Gastroesophageal sphincter (tissue), 4 donors: ENCODE measurements at places on chromosomes 5 and 9. TPM values are rescaled to one million over a fixed set of nuclear protein-coding genes. Genes with fewer than 3 reads are reported as not detected.

DNA sequence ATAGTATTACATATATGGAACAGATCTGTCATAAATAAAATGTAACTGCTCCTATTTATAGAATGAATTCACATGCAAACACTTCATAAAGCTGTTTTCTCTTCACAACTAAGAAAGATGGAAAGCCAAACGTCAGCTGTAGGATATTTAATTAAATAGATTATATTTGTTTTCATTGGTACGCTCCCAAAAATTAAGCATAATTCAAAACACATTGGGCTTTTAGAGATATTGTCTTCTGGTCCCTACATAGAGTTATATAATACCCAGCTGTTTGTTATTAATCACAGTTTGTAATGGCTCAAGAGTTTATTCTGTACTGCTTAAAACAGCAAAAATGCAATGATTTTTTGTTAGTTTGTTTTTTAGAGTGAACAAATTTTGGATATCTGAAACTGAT is 61.2 kb downstream of the MRPS30 start:
- ATAC-seq = no peak

DNA sequence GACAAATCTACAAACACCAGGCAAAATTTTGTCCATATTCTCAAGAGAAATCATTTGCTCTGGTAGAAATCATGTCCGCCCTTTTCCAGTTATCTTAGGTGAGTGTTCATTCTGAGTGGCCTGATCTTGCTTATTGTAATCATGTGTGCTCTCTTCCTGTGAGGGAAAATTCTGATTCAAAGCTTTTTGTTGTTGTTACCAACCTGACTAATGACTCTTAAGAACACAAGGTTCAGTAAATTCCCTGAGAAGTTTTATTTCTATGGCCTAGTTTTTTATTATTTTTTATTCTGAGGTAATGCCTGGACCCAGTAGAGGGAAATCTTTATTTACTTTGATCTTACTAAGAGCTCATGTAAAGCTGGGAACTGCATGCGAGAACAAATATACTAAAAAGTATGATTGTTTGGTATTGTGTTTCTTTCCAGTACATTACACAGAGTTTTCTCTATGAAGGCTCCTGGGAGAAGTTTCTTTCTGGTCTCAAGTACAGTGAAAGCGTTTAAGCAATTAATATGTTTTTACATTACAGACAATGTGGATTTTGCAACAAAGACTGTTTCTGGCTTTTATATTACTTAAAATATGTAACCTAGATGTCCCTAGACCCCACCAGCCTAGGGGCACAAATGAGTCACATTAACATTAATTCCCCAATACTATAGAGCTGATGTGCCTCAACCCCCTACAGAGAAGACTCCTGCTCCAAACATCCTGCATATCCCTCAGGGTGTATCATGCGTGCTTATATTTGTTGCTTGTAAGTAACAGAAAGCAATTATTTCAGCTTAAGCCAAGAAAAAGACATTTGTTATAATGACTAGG is 138.1 kb downstream of the TMEM167A start:
- no peak for ATAC-seq

- no peak for ATAC-seq
These were observed 837 bp upstream of the AHRR start for GRCh38 chr5:320524-321229.

DNA sequence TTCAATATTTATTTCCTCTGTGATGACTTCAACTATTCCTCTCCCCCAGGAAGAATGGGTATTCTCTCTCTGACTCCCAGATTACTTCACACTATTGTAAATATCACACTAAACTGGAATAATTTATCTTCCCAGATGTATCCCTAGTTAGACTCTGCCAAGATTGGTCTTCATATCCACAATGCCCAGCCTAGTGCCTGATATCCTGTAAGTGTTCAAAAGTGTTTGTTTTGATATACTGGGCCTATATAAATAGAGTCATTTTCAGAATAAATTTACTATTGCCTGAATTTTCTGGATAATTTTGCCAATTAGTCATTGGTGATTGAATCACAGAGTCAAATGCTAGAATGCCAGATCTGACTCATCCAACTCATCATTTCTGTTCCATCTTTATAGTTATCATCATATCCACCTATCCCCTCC is 143.7 kb upstream of the TNC start:
- ATAC-seq = no peak

GRCh38 chr9:90107726-90108655 is 503.2 kb downstream of the GADD45G start:
- peak; percentile 63 for ATAC-seq

Gene OR2Y1
- not detected for total RNA-seq

Gene MCC
- total RNA-seq = 21.3 TPM

DNA sequence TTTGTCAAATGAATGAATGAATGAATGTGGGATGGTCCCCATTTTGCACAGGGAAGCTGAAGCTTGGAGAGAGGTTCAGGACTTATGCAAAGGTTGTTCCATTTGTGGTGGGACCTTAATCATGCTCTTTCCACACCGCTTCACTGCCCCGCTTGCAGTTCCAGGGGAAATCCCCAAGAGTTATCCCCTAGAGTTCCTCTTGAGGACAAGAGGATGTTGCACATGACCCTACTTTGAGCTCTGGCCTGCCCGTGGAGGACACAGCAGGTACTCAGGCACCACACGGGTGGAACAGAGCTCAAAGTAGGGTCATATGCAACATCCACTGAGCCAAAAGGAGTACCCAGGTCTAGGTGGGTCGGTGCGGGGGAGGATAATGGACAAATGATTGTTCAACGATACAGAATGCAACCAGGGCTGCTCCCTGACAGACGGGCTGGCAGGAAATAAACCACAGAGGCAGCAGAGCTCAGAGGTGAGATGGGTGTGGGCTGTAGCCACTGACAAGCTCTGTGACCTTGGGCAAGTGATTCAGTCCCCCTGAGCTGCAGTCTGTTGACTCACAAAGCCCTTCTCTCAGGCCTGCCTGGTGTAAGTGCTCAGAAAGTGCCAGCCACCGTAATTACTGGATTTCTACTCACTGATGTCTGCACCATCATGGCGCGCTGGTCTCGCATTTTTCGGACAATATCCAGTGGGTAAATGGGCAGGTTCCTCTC is 60.3 kb upstream of the EPB41L4B start:
- ATAC-seq = no peak

GRCh38 chr9:117919538-117919937 is 215.3 kb downstream of the TLR4 start:
- no peak for ATAC-seq
